ENCODE measurements at places on chromosomes 2 and 18. TPM values are rescaled to one million over a fixed set of nuclear protein-coding genes. Genes with fewer than 3 reads are reported as not detected.

The ABCG8 gene
- not detected for total RNA-seq

The EGR4 gene
- total RNA-seq: 0.29 TPM

The USP40 gene
- 11.3 TPM for total RNA-seq

The RAB31 gene
- total RNA-seq: 0.69 TPM

The STON1 gene
- total RNA-seq: 4.2 TPM

The PER2 gene
- total RNA-seq: 23.7 TPM

The NPHP1 gene
- total RNA-seq: 0.98 TPM

The RGPD3 gene
- total RNA-seq: 0.26 TPM

The ARL5A gene
- total RNA-seq: 76.7 TPM

The SERPINB4 gene
- not detected for total RNA-seq

The ACKR3 gene
- 1.7 TPM for total RNA-seq

The ALK gene
- not detected for total RNA-seq

The CD8B2 gene
- total RNA-seq: not detected

The C2orf72 gene
- total RNA-seq: 0.48 TPM

DNA sequence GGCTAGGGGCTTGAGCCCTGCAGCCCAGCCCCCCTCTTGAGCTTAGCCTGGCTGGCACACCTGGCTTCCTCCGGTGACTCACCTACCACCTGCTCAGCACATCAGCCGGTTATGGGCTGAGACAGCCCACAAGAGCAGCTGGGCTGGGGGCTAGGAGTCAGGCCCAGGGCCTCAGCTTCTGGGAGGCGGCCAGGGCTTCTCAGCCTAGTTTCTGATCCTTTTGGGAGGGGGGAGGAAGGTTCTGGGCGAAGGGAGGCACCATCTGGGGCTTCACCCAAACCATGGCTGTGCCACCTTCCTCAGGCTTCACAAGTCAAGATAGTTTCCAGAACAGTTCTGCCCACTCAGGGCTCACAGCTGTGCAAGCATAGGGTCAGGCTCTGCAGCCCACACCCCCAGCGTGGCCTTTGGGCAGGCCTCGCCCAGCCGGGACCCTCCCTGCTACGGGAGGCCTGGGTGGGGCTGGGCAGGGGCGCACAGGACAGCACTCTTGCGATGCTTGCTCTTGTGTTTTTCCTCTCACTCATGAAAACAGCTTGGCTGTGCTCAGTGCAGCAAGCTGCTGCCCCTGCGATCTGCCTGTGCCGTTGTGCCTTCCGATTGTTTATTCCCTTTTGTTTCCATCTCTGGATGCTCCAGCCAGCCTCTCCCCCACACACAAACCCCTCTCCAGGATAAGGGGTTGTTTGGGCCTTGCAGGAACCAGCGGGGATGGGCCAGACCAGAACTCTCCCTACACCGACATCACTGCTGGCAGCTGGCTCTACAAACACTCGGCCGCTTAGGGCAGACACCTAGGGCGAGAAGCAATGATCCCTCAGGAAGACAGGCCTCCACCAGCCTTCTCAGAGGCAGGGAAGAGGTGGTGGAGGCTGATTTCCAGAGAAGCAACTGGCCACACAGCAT, 26.1 kb upstream of the SEMA4C start:
- no peak for ATAC-seq

DNA sequence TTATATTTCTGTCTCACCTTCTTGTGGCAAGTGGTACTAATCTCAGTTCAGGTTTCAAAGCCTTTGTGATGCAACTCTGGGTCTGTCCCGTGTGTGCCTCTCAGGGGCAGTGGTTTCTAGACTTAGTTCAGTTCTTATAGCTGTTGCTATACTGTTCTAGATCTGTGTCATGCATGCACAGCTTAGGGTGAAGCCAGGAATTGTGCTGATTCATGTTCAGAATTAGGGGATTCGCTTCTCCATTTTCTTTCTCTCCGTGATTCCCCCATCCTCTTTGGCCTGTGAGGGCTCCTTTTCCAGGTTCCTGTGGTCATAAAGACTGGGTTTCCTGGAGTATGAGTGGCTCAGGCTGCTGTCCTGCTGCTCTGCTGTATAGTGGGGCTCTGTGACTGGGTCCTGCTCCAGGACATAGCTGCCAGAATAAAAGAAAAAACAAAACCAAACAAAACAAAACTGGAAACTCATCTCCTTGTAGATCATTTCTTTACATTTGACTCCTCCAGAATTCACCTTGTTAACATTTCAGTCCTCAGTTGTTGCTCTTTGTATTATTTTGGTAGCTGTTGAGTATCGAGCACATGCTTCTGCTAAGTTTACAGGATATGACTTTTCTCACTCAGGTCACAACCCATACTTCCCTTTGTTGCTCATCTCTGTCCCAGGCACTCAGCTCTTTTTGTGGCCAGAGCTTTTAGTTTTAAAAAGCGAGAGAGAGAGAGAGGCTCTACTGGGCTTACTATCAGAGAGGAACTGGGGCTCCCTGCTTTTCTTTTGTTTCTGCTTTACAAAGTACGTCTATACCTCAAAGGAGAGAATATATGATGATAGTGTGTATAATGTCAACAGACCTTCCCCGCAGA, 34.2 kb downstream of the CERS6 start:
- peak; percentile 94 for ATAC-seq

GRCh38 chr2:198129609-198130008, 325.2 kb downstream of the PLCL1 start:
- ATAC-seq: no peak

- ATAC-seq: no peak
These were observed 799.6 kb upstream of the CHAC2 start for GRCh38 chr2:52968043-52968442.

- no peak for ATAC-seq
These were observed 133.4 kb upstream of the NABP1 start for GRCh38 chr2:191544461-191545062.

- ATAC-seq: no peak
These were observed 59.1 kb downstream of the HS6ST1 start for GRCh38 chr2:128259585-128259984.

GRCh38 chr2:178536037-178536436, 55.8 kb downstream of the PLEKHA3 start:
- no peak for ATAC-seq

DNA sequence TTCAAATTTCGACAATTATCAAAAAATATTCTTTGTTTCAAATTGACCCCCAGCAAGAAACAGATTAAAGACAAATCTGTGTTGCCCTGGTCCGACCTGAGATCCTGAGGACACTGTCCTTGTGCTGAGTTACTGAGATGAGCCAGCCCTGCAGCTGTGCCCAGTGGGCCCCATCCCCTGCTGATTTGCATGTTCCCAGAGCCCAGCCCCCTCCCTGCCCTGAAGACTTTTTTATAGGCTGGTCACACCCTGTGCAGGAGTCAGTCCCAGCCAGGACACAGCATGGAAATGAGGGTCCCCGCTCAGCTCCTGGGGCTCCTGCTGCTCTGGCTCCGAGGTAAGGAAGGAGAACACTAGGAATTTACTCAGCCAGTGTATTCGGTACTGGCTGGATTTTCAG, 31.4 kb upstream of the ZNG1B start:
- ATAC-seq: no peak

DNA sequence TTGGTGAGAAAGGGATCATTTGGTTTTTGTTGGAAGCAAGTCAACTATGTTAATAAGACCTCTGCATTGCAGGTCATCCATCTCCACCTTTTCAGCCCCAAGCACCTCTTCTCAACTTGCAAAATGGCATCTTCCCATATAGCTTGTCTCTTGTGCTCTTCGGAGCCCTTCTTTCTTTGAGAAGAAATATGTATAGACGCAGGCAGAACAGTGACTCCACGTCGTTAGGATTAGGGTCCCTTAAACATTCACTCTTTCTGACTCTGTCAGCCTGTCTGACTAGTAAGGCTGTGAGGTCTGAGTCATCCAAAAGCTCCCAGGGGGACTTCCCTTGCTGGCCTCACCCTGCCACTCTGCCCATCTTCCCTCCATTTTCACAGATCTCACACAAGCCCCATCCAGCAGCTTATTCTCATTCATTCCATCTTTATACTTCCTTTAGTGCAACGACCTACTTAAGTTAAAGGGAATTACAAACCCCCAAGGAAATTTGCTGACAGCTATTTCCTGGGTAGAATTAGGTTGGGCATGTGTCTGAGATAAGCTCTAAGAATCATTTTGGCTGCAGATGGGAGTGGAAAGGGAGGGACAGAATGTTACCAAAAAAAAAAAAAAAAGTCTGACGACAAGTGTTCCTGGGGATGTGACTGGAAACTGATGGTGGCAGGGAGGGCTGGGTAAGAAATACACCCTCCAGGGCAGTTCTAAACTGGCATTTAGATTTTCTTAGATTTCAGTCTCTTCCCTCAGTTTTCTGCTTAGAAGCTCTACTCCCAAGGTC, 37.7 kb upstream of the MEX3C start:
- ATAC-seq: peak; percentile 96

DNA sequence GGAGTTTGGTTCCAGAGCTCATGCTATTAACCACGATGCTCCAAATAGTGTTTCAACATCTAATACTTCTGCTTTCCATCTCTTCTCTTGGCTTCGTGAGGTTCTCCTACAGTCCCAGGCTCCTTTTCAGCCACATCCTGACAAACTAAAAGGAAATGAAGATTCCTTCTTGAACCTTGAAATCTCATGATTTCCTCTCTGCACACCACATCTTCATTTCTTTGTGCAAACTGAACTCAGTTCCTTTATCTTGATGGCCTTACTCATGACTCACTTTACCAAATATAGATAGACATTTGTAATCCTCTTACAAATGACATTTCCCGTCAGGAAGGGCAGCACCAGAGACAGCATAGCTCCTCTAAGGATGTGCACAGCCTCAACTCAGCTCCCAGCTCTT, 50.0 kb upstream of the ITGA4 start:
- no peak for ATAC-seq

- ATAC-seq: no peak
These were observed 143.8 kb downstream of the SH3BP4 start for GRCh38 chr2:235095569-235095968.

GRCh38 chr2:16719485-16719808, 53.8 kb upstream of the CYRIA start:
- ATAC-seq: no peak

DNA sequence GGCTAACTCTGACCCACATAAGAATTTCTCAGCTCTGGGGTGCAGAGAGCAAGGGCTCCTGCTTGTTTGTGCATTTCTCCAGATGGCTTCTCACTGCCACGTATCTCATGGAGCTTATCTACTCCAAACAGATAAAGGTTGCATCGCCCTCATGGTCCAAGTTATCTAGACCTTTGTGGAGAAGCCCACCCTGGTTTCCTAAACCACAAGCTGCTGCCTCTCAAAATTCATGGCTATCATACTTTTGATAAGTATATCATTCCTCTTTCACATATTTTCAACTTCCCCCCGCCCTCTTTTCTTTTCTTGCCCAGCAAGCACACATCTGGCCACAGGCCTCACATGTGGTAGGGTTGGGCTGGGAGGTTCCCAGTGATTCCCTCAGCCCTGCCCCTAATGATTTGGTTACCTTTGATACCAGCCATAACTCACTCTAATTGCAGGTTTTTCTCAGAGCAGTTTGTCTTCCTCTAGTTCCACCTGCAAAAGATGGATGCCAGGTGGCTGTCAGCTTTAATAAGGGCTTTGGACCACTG, 146.0 kb downstream of the RHBDD1 start:
- ATAC-seq: no peak

DNA sequence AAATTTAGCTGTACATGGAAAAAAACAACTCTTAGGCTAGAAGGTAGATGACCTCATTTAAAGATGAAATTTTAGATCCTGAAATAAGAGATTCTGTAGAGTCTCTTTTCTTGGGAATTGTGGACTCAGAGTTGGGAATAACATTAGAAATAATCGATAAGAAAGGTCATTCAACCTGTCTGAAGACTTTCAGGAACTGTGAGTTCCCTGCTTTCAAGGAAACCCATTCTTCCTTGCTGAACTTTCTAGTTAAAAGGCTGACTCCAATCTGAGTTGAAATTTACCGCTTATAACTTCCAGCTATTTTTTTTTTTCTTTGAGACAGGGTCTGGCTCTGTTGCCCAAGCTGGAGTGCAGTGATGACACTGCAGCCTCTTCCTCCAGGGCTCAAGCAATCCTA, 16.8 kb upstream of the SMAD7 start:
- ATAC-seq: no peak

DNA sequence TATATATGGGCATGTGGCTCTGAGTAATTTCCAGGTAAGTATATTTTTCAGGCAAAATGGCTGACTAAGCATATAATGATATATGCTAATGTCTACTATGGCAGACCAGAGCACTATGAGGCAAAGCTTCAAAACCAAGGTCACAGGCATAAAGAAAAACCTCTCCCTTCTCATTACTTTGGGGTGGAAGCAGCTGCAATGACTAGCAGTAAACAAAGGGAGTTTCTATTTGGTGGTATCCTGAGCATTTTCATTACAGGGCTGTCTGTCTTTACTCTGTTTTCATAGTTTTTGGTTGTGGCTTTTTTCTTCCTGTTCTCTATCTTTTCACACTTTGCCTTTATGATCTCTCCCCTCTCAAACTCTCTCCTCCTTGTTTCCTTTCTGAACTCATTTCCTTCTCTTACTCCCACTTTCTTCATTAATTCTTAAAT, 15.6 kb downstream of the PDE6D start:
- ATAC-seq: peak; percentile 23

GRCh38 chr18:9210966-9211365, 74.4 kb downstream of the ANKRD12 start:
- ATAC-seq: no peak

DNA sequence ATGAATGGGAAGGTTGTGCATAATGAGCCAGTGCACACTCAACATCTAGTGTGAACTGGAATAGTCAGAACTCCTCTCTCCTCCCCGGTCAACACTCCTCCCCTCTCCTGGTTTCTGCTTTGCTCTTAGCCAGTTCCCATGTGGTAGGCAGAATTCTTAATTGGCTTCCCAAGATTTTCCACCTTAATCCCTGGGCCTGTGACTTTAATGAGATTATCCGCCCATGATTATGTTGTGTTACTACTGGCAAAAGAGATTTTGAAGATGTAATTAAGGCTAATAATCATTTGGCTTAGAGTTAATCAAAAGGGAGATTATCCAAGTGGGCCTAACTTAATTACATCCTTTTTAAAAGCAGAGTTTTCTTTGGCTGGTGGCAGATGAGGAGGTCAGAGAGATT, 34.2 kb upstream of the REV1 start:
- ATAC-seq: no peak

DNA sequence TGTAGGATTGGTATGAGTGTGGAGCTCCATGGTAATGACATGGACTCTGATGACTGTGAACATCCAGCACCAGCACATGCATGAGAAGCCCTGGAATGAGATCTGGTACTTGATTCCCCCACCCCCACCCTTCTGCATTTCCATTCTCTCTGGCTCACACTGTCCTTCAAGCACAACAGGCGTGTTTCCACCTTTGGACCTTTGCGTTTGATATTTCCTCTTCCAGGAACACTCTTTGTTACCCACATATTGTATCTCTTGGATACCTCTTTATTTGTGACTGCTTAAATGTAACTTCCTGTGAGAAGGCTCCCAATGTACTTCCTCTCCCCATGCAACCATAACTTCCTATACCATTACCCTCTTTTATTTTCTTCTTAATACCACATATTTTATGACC, 263.8 kb downstream of the HNMT start:
- ATAC-seq: no peak

- no peak for ATAC-seq
These were observed 13.8 kb downstream of the COL6A3 start for GRCh38 chr2:237400199-237400598.

Measured in activated T-helper 17 cell treated with anti-CD3 and anti-CD28 coated beads, Interleukin-2, amount 50 U/mL, for 72 hours (primary cell).